ENCODE measurements at places on chromosomes 4 and X.

- DNase-seq, result no peak
Measured at GRCh38 chrX:78957768-78958130, 12.6 kb downstream of the P2RY10 start.

DNA sequence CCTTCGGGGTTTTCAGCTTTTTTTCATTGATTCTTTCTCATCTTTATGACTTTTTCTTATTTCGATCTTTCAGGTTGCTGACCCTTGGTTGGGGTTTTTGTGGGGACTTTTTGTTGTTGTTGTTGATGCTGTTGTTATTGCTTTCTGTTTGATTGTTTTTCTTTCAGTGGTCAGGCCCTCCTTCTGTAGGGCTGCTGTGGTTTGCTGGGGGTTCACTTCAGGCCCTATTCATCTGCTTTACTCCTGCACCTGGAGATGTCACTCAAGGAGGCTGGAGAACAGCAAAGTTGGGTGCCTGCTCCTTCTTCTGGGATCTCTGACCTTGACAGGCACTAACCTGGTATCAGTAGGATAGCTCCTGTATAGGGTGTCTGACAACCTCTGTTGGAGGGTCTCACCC, 39.9 kb upstream of the PCDH18 start:
- no peak for DNase-seq

DNA sequence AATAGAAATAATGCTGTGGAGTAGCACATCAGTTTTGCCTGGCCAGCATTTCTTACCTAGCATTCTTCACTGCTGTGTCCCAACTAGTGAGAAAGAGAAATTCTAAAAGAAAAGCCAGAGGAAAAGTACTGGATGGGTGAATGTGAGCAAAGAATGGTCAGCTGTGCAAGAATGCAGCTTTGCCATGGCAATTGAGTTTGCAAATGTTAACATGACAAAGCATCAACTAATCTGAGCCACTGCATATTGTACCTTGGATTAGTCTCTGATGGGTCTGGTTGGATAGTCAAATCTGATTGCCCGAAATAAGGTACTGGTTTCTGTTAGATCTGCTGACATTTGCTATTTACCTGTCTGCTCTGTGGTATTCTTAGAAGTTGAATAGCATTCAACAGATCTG, 38.7 kb downstream of the ADD1 start:
- no peak for DNase-seq

DNA sequence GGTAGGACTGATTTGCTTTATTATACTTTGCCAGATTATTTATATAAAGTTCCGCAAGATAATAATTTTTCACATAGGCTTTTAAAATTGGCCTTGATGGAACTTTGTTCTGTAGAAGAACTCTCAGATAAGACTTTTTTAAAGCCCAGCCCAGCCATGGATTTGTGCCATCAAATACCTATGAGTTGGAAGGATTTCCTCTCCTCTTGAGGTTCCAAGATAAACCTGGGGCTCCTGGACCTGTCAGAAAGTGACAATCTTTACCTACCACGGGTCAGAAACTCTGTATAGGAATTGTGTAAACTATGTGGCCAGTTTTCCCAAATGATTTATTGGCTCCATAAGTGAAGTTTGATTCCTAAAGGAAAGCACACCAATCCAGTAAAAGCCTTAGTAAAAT, 271.9 kb upstream of the GRID2 start:
- DNase-seq, result no peak

Data from A673 (cell line).